Mesothelial cell of epicardium (in vitro differentiated cells): ENCODE measurements at places on chromosomes 1 and 21. TPM values are rescaled to one million over a fixed set of nuclear protein-coding genes. Genes with fewer than 3 reads are reported as not detected.

Gene CIART
- 9.2 to 10.6 TPM (median 9.8 TPM) in 3 replicates for total RNA-seq

- no peaks in the 10 kb centered on the region for H3K27me3 ChIP-seq
- no peak overlapping the region for H3K27ac ChIP-seq
- peaks cover 17% of the 10 kb centered on the region for H3K36me3 ChIP-seq
- DNase-seq = no peak
Observed at GRCh38 chr1:180188091-180188506, 33.4 kb downstream of the QSOX1 start.

DNA sequence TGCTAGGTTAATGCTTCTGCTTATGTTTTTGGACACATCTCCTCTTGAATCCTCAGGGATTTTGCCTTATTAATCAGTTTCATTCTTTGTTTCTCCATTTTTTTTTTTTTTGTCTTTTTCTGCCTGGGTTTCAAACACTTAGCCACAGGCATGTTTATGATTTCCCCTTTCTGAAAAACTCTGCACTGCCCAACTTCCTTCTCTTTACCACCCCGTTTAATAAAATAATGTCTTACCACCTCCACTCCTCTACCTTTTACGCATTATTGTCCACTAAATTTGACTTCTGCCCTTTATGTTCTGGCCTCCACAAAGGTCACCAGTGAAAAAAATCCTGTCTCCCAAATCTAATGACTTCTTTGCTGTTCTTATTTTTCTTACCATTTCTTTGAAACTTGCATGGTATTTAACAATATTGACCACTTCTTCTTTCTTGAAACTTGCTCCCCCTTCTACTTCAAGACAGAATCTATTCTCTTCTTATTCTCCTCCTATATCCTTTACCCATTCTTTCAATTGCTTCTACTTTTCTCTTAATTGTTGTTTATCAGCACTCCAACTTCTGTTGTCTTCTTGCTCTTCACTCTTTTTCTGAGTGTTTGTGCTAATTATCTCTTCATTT, 150.3 kb downstream of the TNFSF18 start:
- no peak overlapping the region for H3K4me3 ChIP-seq
- H3K36me3 ChIP-seq = no peaks in the 10 kb centered on the region

GRCh38 chr1:153231785-153232184, 14.4 kb downstream of the PRR9 start:
- no peak overlapping the region for H3K4me3 ChIP-seq
- H3K27ac ChIP-seq = no peak overlapping the region
- no peaks in the 10 kb centered on the region for H3K4me1 ChIP-seq
- no peak for DNase-seq

DNA sequence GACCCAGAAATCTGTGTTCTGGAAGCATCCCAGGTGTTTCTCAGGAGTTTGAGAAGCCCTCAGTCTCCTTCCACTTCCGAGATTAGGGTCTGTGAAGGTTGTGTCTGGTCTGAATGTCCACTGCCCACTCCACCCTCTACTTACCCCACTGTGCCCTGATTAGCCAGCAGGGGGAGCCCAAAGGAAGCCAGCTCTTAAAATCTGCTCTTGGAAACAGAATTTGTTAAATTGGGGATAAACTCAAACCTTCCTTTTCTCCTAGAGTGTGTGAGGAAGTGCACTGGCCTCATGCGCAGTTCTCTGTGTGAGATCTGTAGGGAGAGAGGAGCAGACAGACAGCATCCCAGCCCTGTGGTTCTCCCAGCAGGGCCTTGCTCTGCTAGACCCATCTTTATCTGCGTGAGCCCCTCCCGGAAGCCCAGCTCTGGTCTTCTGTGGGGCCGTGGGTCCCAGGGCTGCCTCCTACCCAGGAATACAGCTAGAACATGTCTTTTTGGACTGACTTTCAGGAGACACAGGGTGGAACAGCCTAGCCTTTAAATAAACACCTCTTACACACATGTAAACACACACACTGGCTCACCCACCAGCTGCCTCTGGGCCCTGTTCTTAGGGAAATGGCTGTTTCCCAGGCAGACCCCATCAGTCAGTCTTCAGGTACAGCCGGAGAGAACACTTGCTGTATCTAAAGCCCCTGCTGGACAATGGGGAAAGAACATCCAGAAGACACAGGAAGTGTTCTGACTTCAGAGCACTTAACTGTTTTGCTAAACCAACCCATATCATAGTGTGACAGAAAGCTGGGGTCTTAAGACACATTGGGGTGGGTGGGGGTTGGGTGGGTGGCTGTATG, 52.2 kb downstream of the SMYD2 start:
- peaks cover 11% of the 10 kb centered on the region for H3K36me3 ChIP-seq
- no peaks in the 10 kb centered on the region for H3K27me3 ChIP-seq
- peaks cover 23% of the 10 kb centered on the region for H3K4me1 ChIP-seq
- DNase-seq = peak; percentile 76
- H3K4me3 ChIP-seq = no peak overlapping the region

DNA sequence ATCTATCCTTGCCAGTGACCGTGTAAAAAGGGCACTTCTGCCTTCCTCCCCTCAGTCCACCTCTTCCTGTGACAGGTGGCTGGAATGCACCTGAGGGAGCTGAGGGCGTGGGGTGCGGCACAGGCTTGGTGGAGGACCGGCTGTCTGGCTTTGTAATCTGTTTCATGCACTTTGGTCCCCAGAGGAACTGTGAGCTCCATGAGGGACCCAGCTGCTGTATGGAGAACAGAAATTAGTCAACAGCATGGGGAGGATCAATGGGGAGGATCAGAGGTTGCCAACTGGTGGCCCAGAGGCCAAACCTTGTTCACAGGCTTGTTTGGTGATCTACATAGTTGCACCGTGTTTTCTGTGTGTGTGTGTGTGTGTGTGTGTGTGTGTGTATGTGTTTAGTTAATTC, 19.0 kb upstream of the LUZP1 start:
- peaks cover 9% of the 10 kb centered on the region for H3K27me3 ChIP-seq
- no peaks in the 10 kb centered on the region for H3K36me3 ChIP-seq
- no peaks in the 10 kb centered on the region for H3K4me1 ChIP-seq
- no peak overlapping the region for H3K4me3 ChIP-seq

DNA sequence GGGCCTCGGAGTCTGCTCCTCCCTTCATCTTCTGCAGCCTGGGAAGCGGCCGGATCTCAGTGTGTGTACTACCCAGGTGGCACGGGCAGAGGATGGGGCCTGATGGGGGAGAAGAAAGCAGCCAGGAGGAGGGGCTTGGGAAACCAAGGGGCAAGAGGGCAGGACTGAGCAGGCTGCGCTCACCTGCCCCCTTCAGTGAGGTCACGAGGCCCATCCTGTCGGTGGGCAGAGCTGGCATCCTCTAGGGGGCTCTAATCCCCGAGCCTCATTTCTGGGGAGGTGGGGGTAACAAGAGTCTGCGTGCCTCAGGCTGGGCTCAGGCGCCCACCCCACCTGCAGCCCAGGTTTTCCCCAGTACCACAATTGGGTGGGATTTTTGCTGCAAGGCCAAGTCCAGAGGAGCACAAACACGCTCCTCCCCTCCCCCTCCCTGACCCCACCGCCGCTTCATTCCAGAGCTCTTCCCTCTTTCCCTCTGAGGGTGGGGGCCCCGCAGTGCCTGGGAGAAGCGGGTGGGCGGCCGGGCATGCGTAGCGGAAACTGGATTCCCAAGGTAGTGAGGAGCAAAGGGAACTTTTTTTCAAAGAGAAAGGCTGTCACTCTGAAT, 1.8 kb upstream of the WNT3A start:
- no peak overlapping the region for H3K27ac ChIP-seq
- H3K4me3 ChIP-seq = peak overlapping the region; percentile 46
- H3K4me1 ChIP-seq = peaks cover 12% of the 10 kb centered on the region
- H3K27me3 ChIP-seq = peaks cover 92% of the 10 kb centered on the region
- no peaks in the 10 kb centered on the region for H3K36me3 ChIP-seq
- no peak for DNase-seq

DNA sequence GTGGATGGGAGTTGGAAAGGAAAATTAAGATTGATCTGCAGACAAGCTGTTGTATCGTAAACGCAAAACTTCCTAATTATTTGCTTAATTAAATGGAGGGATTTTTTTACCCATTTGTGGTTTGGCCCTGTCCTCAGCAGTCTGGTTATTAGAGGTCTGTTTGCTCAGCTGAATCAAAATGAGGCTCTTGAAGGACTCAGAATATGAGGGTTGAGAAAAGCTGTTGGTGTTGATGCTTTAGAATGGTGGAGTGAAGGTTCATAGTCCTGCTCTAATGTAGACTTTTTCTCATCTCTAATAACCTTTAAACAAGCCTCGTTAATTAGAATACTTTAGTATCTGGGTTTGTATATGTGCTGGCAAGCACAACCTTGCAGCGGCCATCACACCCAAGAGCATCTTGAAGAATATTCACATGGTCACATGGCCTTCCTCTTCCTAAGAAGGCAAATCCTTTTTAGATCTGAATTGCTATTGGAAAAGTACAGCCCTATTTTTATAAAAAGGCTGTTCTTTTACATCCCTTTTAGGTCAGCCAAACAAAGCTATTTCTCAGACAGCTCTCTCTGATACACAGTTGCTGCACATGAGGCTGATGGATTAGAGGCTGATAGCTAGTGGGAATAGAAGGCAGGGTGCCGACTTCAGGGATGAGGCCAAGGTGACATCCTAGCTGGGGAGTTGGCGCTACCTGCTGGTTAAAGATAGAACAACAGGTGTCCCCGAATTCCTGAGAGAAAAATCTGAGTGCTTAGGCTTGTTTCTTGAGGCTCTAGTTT, 53.8 kb downstream of the MACF1 start:
- peaks cover 1% of the 10 kb centered on the region for H3K36me3 ChIP-seq
- H3K4me1 ChIP-seq = peaks cover 2% of the 10 kb centered on the region
- no peaks in the 10 kb centered on the region for H3K27me3 ChIP-seq
- peak; percentile 40 for DNase-seq
- peak overlapping the region; percentile 48 for H3K27ac ChIP-seq
- no peak overlapping the region for H3K4me3 ChIP-seq

Gene CORT
- total RNA-seq = 0.70 to 0.89 TPM (median 0.83 TPM) in 3 replicates

Gene CASQ1
- total RNA-seq = 0.16 to 0.27 TPM in 2 of 3 replicates, not detected in the other

Gene SPAG17
- total RNA-seq = 2.7 to 4.7 TPM (median 3.7 TPM) in 3 replicates

Gene KRTAP19-3
- not detected in 3 replicates for total RNA-seq

Gene SGIP1
- total RNA-seq = 8.6 to 11.9 TPM (median 9.8 TPM) in 3 replicates

Gene DPT
- total RNA-seq = 1.1 to 1.6 TPM (median 1.3 TPM) in 3 replicates
